ELF-1 (cell line): ENCODE measurements at places on chromosomes 7 and 10.

- no peak for DNase-seq
These were observed 97.7 kb downstream of the TAF3 start for GRCh38 chr10:7915923-7916536.

GRCh38 chr10:17795813-17796594, 13.1 kb upstream of the MRC1 start:
- DNase-seq, result no peak

GRCh38 chr10:24289235-24289634, 80.3 kb downstream of the KIAA1217 start:
- DNase-seq, result no peak

- DNase-seq, result peak; percentile 4
These were observed 183.3 kb downstream of the STK31 start for GRCh38 chr7:23893176-23893941.

DNA sequence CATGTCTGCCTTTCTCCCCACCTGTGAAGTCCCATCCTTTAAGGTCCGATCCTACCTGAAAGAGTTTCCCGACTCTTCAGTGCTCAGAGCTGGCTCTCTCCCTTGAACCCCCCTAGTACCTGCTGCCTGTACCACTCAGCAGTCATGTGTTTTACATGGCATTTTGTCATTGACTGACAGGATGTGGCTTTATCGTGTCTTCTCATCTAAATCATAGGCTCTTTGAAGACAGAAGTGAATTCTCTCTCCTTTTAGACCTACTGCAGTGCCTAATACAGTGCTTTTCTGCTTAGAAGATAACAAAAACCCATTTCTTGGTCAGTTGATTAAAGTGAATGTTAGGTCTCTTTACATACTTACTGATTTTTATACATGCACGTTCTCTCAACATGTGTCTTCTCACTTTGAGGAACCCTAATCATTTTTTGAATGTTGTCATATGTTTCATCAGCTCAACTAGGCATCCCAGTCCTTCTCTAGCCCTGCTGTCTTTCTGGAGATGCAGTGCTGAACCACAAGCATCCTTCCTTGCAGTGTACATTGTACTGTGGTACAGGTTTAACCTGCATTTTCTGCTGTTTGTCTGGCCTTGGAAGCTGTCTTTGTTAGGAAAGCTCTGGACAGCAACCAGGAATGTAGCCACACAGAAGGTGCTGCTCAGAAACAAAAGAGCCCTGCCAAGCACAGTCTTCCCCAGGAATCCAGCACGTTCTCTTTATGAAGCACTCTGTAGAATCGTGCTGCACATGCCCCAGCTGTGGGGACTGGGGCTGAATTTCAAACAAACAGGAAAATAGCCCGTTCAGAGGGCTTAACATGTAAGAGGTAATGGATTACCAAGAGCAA, 28.1 kb upstream of the LRRC4 start:
- DNase-seq, result peak; percentile 62

- no peak for DNase-seq
These were observed 540.4 kb downstream of the CNTNAP2 start for GRCh38 chr7:146656988-146657387.

GRCh38 chr7:75866489-75867389, 12.1 kb upstream of the RHBDD2 start:
- peak; percentile 67 for DNase-seq

DNA sequence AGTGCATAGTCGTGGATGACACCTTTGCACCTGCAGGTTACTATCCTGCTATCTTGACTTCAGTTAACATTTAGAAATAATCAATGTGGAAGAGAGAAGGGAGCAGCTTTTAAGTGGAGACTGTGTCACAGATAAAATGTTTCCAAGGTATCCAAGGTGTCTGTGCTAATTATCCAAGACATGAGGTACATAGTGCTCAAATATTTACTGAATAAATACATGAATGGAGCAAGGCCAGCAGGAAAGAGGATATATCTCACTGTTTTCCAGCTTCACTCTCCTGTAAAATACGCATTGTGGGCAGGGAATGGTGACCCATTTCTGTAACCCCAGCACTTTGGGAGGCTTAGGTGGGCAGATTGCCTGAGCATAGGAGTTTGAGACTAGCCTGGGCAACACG, 552.4 kb downstream of the PHTF2 start:
- DNase-seq, result no peak

GRCh38 chr10:71084061-71084817, 128.1 kb upstream of the UNC5B start:
- peak; percentile 1 for DNase-seq

DNA sequence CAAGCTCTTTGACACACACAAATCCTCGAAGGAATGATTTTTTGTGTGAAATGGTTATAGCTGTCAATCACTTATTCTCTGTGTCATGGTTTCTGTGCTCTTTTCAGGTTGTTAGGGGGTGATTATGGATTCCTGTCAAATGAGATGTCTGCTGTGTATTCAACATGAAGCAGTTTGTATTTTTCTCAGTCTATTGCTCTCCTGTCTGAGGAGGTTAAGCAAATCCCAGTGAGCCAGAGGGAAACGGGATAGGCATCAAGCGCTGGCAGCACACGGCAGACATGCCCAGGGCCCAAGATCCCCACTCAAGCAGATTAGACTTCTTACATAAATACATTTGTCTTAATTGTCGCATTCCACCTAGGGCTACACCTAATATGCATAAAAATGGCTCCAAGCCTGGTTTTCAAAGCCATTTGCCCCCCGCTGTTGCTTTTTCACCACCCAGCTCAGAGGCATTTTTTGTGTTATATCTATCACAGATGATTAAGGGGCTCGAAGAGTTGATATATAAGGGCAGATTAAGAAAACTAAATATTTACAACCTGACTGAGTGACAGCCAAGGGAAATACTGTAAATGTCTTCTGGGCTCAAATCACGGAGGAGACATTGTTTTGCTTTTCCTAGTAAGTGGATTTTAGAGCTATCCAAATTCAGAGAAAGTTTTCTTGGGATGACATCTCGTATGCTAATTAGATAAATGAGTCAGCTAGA, 192.7 kb upstream of the LRGUK start:
- DNase-seq, result peak; percentile 4

DNA sequence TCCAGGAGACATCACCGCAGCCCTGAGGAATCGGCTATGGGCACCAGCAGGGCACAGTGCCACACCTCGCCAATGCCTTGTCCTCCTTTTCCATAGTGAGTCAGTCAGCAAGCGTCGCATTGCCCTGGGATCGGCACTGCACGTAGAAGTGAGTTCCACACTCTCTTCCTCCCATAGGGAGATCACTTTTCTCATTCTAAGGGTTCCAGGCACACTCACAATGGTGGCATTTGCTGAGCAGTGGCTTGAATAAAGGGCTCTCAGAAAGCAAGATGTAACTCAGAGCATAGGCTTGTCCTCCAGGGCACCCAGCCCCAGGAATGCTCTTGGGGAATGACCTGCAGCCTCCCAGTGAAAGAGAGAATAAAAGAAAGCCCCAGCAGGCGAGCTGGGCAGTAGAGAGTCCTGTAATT, 1.1 kb upstream of the VIM start:
- DNase-seq, result peak; percentile 62

DNA sequence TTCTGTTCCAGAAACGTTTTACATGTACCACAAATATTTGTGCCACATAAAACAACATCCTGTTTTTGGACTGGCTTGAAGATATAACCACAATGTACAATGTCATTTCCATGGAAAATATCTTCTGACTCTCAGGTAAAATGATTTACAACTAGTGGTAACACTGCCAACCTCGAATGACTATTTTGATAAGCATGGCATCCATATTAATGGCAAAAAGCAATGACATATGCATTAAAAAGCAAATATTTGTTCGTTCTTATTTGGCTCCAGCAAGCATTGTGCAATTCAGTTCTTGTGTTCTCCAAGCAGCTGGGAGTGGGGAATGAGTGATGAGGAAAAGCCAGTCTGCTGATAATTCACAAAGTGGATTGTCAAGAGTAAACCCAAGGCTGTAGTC, 289.0 kb downstream of the PLXDC2 start:
- no peak for DNase-seq

DNA sequence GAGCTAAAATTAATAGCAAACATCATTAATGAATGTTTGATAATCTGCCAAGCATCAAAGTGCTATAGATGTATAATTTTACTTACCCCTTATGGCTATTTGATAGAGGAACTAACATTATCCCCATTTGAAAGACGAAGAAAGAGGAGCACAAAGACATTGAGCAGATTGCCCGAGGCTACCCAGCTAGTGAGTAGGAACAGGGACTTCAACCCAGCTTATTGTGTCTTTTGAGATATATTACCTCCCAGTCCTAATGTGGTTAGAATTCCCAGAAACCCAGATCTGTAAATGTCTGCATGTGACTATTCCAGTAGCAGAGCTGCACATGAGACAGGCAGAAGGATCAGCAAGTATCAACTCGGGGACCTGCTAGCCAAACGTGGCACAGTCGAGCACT, 160.1 kb upstream of the AOAH start:
- no peak for DNase-seq

GRCh38 chr7:95636140-95636940, 40.0 kb upstream of the PDK4 start:
- DNase-seq, result no peak

GRCh38 chr7:117873310-117874190, at the start of gene CTTNBP2:
Gene CTTNBP2, minus strand, starts transcription at chr7:117873441. Its CDS starts 26 bp downstream, at chr7:117873415.
- peak; percentile 49 for DNase-seq

- DNase-seq, result no peak
These were observed 107.9 kb downstream of the PDGFA start for GRCh38 chr7:411677-412312.

GRCh38 chr7:45087301-45088145, 1.2 kb downstream of the NACAD start:
- DNase-seq, result no peak

GRCh38 chr7:155809947-155810769, 2.1 kb downstream of the SHH start:
- DNase-seq, result no peak

DNA sequence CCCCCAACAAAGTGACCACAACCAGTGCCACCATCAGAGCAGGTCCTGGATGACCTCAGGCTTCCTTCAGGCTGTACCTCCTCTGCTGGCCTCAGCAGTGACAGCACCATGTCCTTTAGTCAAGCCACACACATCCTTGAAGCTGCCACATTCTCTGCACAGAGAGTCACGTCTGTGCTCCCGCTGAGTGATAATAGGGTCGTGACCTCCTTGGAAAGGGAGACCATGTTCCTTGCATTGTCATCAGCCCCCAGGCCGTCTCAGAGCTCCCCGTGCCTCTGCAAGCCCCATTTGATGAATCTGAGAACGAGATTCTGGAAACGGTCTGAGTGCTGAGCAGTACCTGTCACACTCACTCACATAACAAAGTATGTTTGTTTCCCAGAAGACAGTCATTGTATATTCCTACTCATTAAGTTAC, 106.5 kb upstream of the PRR15 start:
- DNase-seq, result peak; percentile 89

DNA sequence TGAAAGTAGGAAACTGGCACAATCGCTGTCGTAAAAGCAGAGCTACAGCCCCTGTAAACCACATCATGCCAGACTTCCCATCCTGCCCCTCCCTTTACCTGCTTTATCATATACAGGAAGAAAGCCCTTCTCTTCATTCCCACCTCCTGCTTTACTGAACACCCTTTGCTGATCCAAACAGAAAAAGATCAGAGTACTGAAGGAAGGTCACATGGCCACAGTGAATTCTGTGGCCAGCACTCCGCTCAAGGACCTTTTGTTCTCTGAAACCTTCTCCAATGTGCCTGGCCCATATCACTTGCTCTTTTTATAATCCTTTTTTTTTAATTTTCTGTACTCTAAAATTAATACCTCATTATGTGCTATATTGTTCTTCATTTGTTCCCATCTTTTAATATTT, 108.8 kb upstream of the LRGUK start:
- DNase-seq, result no peak

- DNase-seq, result no peak
These were observed 47.7 kb downstream of the LRRN3 start for GRCh38 chr7:111138586-111138985.

DNA sequence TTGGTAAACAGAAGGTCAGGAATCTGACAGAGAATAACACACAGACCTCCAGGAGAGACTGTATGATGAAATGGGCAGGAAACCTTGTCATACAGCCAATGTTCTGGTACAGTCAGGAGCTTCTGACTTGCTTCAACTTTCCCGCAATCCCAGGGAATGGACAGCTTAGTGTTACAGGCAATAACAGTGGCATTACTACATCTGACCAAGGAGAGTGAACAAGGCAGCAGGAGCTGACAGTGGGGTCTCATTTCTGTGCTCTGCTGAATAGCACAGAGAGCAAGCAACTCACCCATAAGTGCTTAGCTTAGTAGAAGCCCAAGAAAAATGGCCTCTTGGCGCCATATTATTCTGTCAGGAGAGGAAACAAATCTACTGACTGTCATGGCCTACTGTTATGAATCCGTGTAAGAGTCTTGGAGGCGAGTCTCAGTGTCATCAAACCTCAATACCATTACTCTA, 186.2 kb upstream of the MTPN start:
- DNase-seq, result no peak

GRCh38 chr7:87574630-87575029, 26.1 kb downstream of the ABCB1 start:
- no peak for DNase-seq

- DNase-seq, result no peak
These were observed 28.9 kb upstream of the LMTK2 start for GRCh38 chr7:98077762-98078161.

DNA sequence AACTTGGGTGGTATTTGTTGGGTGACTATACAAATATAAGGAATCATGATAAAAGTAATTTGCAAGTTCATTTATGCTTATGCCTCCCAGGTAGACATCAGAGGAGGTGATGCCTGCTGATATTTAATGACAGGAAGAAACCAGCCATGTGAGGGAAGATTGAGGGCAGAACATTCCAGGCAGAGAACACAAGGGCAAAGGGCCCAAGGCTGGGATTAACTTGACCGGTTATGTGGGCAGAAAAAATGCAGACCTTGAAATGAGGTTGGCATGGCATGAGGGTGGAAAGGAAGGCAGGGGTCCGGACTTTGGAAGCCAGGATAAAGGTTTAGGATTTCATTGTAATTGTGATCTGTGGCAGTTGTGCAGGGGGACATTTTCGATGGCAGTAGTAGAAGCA, 68.0 kb upstream of the MTPN start:
- DNase-seq, result no peak

DNA sequence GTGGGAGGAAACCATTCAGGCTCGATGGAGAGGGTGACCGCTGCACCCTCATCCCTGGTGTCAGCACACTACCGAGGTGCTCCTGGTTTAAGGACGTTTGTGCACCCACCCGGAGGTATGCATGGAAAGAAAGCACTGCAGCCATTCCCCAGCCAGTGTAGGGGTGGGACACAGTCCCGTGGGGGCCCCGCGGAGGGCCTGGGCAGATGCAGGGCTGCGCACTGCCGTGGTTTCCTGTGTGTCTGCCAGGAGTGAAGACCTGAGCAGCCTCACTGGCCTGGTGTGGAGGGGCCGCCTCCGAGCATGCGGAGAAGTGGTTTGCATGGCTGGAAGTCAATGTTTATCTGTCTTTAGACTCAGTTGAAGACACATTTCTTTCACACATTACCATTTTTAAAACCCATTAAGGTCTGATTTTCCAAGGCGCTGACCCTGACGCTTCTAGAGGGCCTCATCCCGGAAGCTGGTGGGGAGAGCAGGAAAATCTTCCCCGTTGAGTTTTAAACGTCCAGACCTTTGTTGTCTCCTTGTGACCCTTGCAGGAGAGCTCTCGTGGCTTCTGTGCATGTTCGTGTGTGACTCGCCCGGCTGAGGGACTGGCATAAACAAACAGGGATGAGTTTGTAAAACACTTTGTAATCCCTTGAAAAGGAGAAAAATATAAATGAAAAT, 188.1 kb downstream of the MGMT start:
- DNase-seq, result no peak
